ENCODE measurements at places on chromosomes 4 and X.

- ATAC-seq: peak; percentile 27
Measured at GRCh38 chr4:188262464-188262863, 123.2 kb downstream of the TRIML1 start.

DNA sequence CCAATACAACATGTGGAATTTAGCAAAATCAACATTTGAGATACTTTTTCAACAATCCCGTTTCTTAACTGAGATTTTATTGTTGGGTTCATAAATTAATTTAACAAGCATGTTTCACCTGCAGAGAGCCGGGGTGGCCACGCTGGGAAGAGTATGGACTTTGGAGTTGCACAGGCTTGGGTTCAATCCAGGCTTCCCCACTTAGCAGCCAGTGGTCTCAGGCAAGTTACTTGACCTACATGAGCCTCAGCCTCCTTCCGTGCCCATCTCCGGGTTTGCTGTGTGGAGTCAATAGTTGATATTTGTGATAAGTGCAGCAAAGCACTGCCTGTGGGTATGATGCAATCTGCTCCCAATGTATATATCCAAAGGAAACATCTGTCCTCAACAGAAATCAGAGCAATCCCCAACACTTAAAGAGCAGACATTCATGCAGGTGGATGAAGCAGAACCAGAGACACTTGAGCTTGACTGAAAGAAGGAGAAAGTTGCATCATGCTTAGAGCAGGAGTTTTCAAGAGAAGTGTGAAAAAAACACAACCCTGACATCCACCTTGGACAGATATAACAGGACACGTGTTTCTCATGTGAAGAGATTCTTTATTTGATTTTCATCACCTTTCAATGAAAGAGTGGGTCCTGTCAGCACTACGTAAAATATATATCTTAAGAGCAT lies 5.1 kb downstream of the CYTL1 start:
- ATAC-seq: no peak

DNA sequence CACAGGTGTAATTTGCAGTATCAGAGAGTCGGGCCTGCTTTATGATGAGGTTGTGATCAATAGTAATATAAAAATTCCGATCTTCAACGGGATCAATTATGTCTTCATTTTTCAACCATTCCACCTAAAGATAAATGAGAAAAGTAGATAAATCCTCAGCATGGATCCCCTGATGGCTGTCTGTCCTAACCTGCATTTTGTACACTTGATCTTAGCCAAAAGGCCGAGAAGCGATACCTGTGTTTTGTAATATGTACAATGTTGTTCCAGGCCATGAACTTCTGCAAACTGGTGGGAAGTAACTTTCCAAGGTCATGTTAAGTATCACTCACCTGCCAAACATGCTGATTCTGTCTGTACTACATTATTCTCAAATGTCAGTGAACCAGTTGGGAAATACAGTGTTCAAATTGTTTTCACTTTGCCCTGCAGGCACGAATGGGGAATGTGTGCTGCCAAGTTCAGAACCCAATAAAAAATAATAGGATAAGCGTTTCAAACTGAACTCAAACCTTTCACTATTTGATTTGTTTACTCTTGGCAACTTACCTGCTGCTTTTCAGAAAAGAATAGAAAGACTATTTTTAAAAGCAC lies 298.1 kb downstream of the UNC5C start:
- ATAC-seq: no peak

DNA sequence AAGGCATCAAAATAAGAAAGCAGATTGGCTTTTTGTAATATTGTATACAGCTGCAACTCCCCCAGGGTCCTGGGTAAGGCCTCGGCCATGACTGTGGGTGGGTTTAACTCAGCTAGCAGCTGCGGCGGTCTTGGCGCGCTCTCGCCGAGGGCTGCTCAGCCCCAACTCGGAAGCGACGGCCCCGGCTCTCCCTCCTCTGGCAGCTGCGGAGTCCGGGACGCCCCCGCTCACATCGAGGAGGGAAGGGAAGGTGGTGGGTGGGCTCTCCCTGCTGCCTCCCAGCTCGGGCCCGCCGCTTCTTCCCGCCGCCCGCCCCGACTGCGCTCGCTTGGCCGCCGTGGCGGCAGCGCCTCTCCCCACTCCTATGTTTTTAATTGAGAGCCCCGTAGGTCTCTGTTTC lies 51.2 kb downstream of the GPR50 start:
- ATAC-seq: no peak

- no peak for ATAC-seq
Measured at GRCh38 chrX:7100022-7100421, 47.5 kb upstream of the STS start.

DNA sequence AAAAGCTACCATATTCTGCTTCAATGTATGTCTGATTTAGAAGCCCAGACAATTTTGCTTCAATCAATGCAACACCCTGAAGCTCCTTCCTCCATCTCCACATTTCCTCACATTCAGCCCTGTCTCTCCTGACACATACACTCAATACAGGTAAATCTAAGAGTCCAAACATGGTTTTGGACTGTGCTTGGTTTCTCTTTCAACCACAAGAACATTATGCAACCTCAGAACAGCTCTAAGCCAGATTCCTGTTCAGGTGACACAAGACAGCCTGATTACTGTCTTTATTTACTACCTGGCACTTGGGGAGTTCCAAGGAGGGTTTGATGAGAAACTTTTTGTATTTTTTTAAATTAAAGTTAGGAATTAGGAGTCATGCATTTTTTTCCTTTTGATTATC lies 307.5 kb upstream of the SLIT2 start:
- ATAC-seq: no peak

DNA sequence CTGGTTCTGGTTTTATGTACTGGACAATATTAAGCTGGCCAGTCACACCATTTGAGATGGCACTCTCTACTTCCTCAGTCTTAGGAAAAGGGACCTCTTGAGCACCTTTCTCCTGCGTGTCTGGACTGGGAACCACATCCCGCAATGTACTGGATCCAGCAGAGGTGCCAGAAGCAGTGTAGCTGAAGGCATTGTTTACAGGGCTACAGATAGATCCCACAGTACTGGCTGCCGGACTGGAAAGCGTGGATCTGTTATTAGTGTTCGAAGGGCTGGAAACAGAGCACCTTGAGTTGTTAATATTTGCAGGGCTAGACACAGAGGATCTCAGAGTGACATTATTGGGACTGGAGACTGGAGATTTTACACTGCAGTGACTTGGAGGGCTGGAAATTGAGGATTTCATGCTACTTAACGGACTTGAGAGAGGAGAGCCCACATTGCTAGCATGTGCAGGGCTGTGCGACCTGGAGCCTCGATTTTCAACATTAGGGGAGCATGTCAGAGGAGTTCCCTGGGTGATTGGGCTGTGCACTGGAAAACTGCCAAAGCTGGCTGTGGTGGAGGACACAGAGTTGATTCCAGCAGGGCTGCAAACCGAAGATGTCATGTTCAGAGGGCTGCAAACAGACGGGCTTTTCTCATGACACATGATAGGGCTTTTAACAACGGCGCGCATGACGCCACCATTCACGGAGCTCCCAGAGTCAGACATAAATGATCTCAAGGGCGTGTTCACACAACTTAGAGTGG lies 6.4 kb downstream of the NR3C2 start:
- no peak for ATAC-seq

DNA sequence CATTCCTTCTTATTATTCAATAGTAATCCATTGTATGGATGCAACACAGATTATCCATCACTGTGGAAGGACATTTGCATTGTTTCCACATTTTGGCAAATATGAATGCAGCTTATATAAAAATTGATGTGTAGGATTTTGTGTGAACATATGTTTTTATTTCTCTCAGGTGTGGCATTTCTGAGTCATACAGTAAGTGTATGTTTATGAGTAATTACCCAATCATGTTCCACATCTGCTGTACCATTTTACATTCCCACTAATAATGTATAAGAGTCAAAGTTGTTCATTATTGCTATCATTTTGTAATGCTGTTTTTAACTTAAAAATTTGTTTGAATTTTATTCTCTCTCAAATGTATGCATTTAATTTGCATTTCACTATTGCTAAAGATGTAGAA lies 25.5 kb downstream of the MAGEA4 start:
- no peak for ATAC-seq

GRCh38 chr4:108483079-108483478 lies 137.3 kb upstream of the RPL34 start:
- no peak for ATAC-seq

DNA sequence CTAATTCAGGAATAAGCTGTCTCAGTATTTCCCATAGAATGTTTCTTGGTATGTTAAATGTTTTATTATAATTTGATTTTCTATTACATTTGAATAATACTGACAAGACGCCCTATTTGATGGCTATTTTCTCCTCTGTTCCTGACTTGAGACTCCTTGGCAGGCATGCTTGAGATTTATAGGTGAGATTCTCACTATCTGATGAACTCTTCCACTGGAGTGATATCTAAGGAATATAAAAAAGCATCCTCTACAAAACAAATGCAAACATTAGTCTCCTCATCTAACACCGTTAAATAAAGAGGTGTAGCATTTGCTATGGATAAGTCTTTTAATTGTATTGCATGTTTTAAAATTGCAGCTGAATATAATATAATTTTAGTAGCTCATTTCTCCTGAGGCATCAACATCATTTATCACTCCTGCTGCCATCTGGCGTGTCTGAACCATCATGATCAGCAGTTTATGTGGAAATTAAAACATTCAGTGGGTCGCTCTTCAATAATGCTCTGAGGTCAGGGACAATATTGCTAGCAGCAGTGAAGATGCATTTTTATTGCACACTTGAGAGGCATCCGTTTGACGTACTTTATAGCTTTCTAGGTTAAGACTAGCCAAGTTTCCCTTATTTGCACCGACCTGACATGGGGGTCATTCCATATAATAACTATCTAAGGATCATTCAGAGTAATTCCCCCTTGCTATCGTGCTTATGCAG lies 210.4 kb upstream of the GALNTL6 start:
- ATAC-seq: peak; percentile 97

- no peak for ATAC-seq
Measured at GRCh38 chr4:185700048-185700447, 111.9 kb downstream of the SORBS2 start.

DNA sequence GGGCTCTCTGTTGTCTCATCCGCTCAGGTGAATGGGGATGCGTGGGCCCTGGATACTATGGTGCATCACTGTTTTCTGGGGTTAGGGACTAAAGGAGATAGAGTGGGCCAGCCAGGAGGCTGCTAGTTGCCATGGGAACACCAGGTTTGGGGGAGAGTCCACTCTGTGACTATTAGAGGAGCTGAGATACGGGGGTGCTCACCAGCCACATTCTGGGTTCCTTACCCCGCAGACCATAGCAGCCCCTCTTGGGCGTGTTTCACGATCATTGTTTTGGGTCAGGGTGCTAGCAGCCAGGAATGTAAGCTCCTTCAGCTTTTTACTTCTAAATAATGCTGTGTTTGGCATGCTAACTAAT lies 4.6 kb downstream of the EFNB1 start:
- ATAC-seq: no peak

GRCh38 chrX:152575331-152575730 lies 62.4 kb upstream of the GABRQ start:
- peak; percentile 95 for ATAC-seq

DNA sequence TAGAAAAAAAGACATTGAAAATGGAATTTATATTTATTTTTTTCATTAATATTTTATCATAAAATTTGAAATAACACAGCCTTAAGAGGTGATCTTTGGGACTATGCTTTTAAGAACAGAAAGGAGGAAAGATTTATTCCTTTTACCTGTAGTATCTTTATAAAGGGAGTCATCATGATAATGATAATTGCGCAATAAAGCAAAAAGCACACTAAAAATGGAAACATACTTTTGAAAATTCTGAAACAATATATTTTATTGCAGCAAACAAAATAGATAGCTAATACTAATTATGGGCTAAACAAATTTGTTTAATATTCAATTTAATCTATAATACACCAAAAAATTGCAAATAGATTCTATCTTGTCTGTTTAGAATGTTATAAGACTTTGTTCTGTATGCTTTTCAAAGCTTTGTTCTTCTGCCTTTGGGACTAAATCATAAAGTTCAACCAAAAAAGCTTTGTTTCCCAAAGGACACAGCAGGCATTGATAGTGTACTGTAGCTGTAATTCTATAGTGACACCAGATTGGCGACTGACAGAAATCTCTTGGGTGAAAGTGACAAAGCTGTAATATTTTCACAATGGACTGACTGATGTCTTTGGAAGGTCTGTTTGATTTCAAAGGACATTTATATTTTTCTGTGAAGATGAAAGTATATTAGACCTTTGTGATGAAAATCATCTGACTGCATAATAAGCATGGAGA lies 2156.6 kb upstream of the TENM3 start:
- no peak for ATAC-seq

DNA sequence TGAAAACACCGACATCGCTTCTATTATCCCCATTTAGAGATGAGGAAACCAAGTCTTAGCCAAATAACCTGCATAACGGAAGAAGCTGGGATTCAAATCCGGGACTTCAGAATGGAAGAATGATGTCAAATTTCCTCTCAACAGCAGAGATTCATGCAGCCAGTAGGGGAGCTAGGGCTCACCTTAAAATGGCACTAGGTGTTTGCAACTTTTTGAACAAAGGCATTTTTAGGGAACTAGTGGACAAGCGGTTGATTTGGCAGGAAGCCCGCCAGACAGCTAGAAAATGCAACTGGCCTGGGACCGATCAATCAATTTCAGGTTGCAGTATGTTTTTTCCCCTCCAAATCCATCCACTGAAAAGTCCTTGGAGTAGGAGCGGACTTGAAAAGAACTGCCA lies 224.2 kb downstream of the PTTG2 start:
- ATAC-seq: no peak

DNA sequence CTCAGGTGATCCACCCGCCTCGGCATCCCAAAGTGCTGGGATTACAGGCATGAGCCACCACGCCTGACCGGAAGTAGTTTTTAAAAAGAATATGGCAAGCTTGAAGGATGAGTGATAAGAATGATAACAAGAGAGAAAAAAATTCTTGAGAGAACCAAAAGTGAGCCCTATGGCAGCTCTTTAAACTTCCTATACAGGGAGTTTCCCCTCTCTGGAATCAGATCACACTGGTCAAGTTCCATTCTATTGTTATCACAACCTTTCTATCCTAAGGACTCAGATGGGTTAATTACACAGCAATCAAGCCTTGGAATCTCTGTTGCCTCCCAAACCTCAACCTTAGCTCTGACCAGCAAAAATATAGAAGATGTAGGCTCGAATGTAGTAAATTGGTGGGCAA lies 33.8 kb upstream of the ZNF518B start:
- no peak for ATAC-seq

- no peak for ATAC-seq
Measured at GRCh38 chr4:35358001-35358584, 886.2 kb downstream of the ARAP2 start.
